ENCODE measurements at places on chromosomes 7 and 10. TPM values are rescaled to one million over a fixed set of nuclear protein-coding genes. Genes with fewer than 3 reads are reported as not detected.

KIF11 gene
- total RNA-seq, result 70.8 TPM

- H3K36me3 ChIP-seq, result no peaks in the 10 kb centered on the region
- H3K27me3 ChIP-seq, result peaks cover 3% of the 10 kb centered on the region
- peaks cover 39% of the 10 kb centered on the region for H3K4me1 ChIP-seq
- peak; percentile 38 for DNase-seq
Observed at GRCh38 chr10:69913606-69914382, 112.1 kb downstream of the COL13A1 start.

DNA sequence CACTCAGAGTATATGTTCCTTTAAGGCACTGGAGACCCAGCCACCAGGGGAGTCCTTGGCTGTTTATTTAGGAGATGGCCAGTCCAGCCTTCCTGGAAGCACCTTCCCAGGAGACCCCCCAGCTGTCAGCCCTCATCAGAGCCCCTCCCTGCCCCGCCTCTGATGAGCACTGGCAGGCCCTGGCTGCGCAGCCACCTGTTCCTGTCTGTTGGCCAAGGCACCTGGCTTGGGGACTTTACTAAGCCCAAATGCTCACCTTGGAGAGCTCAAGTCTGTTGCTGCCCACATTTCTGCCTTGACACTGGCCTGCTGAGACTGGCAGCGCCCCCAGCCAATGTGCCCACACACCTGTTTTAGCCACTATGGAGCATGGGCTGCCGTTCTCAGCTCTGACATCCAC is 124.7 kb downstream of the ELMO1 start:
- no peaks in the 10 kb centered on the region for H3K27me3 ChIP-seq
- no peak overlapping the region for H3K4me3 ChIP-seq
- DNase-seq, result no peak
- H3K27ac ChIP-seq, result no peak overlapping the region
- H3K36me3 ChIP-seq, result no peaks in the 10 kb centered on the region
- H3K4me1 ChIP-seq, result peaks cover 10% of the 10 kb centered on the region

DNA sequence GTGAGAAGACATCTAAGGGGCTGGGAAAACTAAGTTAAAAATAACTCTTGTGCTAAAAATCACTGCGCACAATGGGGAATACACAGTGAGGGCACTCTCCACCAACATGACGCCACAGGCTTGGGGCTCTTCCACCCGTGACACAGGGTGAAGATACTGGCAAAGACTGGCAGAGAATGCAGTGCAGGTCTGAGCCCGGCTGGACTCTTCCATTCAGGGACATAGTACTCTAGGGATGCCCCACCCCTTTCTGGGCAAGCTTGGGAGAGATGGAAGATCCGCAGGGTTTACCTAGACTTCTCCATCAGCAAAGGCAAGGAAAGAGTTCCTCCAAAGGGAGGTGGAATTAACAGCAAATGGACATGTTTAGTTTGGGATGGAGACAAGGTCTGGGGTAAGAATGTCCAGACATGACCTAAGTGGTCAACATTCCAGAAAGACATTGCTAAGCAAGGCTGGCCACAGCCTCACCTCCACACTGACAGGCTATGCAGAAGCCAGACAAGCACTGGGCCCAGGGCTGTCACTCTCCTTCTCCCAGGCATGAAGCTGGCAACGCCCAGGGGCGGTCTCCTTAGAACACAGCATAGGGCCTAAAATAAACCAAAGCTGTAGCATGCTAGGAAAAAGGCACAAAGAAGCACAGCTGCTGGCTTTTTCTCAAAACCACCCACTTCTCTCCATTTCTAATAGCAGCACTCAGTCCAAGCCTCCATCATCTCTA is 28.1 kb downstream of the XPNPEP1 start:
- no peak overlapping the region for H3K27ac ChIP-seq
- H3K4me1 ChIP-seq, result peaks cover 22% of the 10 kb centered on the region
- no peak for DNase-seq
- H3K36me3 ChIP-seq, result peaks cover 15% of the 10 kb centered on the region

DNA sequence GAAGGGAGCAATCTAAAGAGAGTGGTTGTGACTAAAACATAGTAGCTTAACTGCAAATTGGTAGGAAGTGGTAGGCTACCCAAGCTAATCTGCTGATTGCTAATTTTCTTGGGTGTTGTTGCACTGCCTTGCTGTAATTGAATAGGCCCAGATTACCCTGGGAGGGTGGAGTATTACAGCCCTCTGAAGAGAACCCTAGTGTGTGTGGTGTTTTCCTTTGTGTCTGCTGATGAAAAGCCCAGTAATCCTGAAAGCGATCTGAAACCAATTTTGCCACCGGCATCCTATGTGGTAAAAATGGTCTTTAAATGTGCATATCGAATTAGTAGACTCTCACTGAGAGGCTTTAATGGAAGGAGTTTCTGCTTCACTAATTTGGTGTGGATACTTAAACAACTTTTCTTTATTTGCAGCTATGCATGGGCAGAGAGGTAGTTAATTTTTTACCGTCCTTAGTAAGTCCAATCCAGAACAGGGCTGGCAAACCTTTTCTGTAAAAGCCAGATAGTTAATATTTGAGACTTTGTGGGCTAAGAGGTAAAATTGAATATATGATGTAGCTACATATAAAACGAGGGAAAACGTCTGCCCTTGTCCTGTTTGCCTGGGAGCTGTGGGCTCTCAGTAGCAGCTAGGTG is 92.5 kb downstream of the CSTF2T start:
- DNase-seq, result no peak
- H3K27ac ChIP-seq, result no peak overlapping the region
- H3K4me3 ChIP-seq, result no peak overlapping the region
- no peaks in the 10 kb centered on the region for H3K36me3 ChIP-seq
- H3K4me1 ChIP-seq, result no peaks in the 10 kb centered on the region

- peaks cover 3% of the 10 kb centered on the region for H3K36me3 ChIP-seq
- H3K4me1 ChIP-seq, result no peaks in the 10 kb centered on the region
- no peak overlapping the region for H3K27ac ChIP-seq
- no peaks in the 10 kb centered on the region for H3K27me3 ChIP-seq
- no peak for DNase-seq
- H3K4me3 ChIP-seq, result no peak overlapping the region
Observed at GRCh38 chr10:31830887-31831286, 97.7 kb downstream of the ARHGAP12 start.

ZNF800 gene
- 29.5 TPM for total RNA-seq

DNA sequence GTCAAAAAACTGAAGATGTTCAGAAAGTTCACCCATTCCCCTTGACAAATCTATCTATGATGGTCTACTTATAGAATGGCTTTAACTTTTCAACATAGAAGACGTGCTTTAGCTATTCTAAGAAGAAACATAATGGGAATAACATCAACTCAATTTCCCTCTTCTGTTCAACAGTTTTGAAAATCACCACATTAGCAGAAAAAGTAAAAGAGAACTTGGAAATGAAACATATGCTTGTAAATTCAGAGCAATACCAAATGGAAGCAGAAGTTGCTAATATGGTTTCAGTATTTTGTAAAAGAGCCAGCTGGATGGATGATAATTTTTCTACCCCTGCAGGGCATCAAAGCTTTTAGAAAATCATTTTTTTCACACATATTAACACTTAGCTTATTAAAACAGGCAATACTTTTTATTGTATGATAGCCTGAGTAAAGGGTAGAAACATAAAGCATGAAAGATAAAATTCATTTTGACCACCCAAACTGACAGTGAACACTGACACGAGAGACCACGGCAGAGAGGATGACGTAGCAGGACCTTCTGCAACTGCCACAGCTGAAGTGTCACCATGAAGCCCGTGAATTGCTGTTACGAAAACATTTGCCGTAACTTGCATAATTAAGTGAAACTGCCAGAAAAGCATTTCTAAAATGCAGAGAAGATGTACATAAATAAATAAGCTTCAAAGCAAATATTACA is 39.2 kb upstream of the FEZF1 start:
- H3K36me3 ChIP-seq, result no peaks in the 10 kb centered on the region
- no peak overlapping the region for H3K4me3 ChIP-seq
- H3K27ac ChIP-seq, result no peak overlapping the region
- no peaks in the 10 kb centered on the region for H3K4me1 ChIP-seq

PODXL gene
- total RNA-seq, result 21.4 TPM
